ENCODE measurements at places on chromosomes 1 and 21.

GRCh38 chr1:2575801-2576663 is 10.5 kb upstream of the PRXL2B start:
- DNase-seq, result no peak

- DNase-seq, result no peak
These were observed 18.1 kb downstream of the TADA1 start for GRCh38 chr1:166857995-166858394.

DNA sequence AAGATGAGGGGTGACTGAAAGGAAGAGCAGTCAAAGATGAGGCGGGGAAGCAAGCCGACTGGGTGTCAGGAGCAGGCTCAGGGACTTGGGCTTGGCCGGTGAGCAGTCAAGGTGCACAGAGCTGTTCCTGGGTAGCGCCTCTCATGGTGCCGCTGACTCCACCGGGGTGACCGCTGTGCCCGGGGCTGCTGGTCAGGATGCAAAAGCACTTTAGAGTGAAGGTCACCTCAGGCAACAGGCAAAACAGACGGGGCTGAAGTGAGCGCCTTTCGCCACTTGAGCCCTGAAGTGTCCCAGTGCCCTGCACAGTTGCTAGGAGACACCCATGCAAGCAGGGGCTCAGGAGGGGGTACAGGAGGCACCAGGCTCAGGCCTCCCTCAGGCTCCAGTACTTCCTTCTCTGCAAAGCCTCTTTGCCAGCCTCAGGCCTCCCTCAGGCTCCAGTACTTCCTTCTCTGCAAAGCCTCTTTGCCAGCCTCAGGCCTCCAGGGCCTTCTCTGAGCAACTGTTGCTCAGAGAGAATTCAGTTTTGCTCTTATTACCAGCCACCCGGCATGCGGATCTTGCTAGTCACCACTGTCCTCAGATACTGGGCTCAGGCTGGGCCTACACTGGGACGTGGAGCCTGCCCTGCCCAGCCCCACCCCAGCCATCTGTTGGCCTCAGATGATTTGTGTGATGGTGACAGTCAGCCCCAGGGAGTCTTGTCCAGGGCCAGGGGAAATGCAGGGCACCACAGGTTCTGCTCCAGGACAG is 99.7 kb upstream of the IRF2BP2 start:
- no peak for DNase-seq

DNA sequence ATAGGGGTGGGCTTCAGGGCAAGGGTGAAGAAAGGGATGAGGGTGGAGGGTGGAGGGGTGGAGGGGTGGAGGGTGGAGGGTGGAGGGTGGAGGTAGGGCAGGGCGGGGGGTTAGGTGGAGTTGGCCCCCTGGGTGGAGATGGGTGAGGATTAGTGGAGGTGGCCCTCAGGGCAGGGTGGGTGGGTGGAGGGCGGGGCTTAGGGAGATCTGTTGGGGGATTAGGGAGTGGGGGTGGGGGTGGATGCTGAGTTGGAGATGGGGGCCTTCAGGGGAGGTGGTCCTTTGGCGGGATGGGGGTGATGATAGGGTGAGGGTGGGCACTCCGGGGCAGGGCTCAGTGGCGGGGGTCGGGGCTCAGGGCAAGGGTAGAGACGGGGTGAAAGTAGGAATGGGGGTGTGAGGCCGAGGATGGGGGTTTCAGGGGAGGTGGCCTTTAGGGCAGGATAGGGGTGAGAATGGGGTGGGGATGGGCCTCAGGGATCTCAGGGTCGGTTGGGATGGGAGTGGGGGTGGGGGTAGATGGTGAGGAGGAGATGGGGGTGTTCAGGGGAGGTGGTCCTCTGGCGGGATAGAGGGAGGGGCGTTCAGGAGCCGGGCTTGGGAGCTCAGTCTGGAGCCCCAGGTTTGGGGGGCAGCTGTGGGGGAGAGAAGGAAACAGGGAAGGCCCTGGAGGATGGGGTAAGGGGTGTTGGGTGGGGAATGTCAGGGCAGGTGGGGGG is 800 bp upstream of the DNMT3L start:
- DNase-seq, result no peak

GRCh38 chr1:77966291-77966690 is 12.6 kb downstream of the FUBP1 start:
- no peak for DNase-seq

- no peak for DNase-seq
These were observed 184.0 kb downstream of the MIS18A start for GRCh38 chr21:32094804-32095203.

DNA sequence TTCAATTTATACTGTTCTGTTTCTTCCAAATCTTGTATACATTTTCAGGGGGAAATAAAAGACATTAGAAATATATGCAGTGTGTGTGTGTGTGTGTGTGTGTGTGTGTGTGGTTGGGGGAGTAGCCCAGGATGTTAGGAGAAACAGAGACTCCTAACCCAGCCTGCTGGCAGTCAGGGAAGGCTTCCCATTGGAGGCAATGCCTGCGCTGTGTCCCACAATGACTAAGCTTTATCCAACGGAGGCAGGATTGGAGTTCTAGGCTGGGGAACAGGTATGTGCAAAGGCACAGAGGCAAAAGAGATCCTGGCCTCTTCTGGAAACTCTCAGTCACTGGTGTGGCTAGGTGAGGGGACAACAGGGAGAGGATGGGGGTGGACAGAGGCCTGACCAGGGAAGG is 16.5 kb upstream of the ADGRB2 start:
- no peak for DNase-seq

DNA sequence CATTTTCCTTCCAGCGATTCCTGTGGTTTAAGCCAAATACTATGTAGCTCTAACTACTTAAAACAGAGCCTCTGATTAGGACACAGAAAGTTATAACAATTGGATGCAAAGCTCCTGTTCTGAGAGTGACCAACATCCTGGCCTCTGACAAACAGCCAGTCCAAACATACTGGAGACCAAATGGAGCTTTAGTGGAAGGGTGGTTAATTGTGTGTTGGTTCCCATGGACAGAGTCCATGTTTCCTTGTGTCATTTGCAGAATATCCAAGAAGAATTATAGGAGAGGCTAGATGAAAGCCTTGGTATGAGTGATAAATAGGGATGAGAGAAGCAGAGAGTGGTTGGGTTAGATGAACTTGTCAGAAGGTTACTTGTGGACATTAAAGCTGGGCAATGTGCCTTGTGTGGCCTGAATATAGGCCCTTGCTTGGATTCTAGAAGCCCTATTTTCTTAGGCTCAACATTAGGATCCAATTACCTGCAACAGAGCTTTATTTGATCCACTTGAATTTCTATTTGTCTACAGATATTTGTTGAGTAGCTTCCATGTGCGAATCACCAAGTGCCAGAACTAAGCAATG is 180.5 kb upstream of the GORAB start:
- DNase-seq, result no peak

- no peak for DNase-seq
These were observed 275.4 kb upstream of the RGS18 start for GRCh38 chr1:191882870-191883269.

- DNase-seq, result no peak
These were observed 2.4 kb downstream of the ZMYND12 start for GRCh38 chr1:42453386-42453785.

DNA sequence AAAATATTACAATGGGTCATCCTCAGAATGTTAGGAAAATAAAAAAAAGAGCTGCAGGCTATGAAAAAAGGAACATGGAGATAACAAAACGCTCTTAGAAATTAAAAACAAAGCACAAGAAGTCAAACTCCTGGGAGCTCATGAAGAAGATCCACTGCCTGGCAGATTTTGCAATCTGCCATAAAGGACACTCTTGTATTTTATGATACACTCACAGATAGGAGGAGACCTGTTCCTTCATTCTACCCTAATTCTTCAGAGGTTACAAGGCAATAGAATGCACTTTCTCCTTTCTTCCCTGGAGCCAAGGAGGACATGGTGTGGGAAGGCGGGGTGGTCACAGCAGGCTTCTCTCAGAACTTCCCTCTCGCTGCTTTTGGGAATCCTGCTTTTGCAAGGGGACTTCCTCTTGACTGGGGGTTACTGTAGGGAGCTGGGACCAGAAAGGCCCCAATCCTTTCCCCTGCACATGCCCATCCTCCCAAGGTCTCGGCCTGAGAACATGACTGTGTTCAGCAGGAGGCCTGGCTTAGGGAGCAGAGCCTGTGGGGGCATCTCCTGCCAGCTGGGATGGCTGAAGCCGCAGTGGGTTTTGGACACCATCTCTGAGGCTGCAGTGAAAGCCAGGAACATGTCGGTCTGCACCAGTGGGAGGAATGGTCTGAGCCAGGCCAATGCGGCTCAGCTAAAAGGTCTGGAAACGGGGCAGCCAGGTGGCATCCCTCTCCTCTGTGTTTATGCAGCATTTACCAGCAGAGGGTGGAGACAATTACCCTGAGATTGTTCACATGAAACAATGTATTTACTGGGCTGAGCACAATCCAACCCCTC is 44.8 kb downstream of the GPR161 start:
- DNase-seq, result no peak

DNA sequence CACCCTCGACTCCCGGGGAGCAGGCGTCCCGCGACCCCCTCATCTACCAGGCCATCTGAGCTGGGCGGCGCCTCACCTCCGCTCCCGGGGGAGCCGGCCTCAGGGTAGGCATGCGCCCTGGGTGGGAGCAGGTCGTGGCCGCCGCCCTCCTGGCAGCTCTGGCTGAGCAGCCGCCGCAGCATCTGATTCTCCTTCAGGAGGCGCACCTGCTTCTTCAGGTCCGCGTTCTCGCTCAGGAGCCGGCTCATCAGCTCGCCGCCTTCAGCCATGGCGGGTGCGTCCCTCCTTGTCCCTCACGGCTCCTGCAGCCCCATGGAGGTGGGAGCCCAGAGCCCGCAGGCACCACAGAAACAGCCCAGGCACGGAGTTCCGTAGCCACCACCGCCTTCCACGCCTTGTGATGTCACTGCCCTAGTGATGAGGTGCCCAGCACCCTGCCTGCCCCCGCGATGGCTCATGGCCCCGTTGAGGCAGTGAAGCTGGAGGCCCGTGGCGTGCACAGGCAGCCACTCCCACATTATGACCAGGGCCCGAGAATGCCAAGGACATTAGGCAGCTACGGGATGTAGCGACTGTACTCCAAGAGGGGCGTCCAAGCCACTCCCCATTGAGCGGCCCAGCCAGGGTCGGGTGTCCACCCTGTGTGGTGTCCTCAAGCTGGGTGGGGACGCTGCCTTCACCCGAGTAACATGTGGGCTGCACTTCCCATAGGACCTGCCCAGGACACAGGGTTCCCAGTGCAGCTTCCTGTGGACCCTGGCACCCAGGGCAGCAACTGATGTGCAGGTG is 1.5 kb downstream of the SPATC1L start:
- DNase-seq, result no peak

DNA sequence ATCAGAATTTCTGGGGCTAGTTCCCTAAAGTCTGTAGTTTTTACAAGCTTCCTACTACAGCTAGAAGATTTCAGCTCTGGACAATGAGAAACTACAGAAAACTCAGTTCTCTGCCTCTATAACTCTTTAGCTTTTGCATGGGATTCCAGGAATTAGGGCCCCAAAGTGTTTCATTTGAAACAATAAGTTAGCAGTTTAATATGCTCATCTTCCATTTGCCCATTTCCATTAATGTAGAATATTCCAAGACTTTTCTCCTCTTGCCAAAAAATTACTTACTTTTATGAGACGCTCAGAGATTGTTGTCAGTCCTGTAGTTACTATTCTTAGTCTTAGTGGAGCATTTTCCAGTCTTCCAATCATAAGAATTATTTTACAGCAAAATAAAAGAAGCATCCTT is 719.9 kb downstream of the ADGRL2 start:
- DNase-seq, result no peak

DNA sequence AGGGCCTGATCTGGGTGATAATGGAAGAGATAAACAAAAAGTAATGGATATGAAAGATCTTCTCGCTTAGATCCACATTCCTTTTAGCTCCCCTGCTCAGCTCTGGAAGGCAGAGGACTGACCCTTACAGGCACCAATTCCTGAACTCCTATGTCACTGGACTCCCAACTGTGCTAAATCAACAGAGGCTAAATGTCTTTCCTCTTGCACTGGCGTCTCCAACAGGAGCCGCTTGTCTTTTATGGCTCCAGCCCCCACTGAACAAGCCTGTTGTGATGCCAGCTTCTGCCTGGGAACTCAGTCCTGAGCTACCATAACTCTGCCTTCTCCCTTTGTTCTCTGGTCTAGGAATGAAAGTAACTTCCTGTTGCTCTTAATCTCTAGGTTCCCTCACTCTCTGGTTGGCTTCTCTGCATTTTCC is 142.1 kb upstream of the COL11A1 start:
- no peak for DNase-seq

DNA sequence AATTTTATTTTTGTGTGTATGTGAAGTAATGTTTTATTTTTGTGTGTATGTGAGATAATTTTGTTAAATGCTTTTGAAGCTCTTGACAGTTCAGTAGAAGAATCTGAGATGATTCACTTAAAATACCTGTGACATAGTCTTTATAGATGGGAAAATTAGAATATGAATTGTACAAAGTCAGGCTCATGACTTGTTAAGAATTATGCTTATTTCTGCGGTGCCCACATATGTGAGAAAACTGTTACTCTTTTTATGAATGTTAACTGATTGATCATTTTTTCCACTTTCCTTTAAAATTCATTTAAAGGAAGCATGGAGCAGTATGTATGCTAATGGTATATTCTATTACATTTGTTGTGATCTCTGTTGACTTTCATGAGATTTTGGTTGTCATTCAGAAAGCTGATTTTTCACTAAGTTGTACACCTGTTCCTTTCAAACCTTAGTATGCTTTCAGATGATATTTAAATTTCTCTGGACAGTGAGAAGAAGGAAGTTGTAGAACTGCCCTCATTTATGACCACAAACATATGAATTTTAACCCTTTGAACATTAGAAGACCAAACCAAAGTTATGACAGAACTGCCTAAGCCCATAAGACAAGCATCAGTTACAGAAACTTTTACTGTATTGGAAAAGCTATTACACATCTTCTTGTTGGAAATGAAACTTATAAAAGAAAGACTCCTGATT is 110.1 kb downstream of the POU2F1 start:
- no peak for DNase-seq

DNA sequence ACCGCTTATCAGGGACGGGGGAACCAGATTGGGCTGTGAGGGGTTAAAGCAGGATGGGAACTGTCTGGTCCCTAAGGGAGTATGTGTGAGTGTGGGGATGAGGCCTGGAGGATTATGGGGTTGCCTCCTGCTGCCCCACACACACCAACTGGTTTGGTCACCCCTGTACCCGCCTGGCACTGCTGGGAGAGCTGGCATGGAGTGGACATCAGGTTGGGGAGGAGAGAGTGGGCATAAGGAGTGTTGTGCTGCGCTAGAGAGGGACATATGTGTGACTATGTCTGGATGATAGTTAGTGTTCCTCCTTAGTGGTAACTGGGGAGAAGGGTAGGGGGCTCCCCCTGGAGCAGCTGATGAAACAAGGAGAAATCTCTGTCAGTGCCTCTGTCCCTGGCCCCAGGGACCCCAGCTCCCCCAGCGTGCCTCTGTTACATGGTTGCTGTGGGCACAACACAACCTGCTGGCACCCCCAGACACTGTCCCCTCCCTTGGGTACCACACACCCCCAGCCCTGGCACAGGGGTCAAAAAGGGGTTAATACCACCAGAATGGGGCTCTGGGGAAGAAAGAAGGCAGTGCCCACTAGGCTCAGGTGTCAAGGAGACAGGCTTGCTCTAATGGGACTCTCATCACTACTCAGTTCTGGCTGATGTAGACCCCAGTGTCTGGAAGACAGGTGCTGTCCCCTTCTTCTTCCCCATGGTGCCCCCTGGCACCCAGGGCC is 1.9 kb downstream of the ZBTB7B start:
- DNase-seq, result no peak

- DNase-seq, result no peak
These were observed 428.6 kb upstream of the CAMK1G start for GRCh38 chr1:209154912-209155311.
